ENCODE measurements at places on chromosomes 2 and 18. TPM values are rescaled to one million over a fixed set of nuclear protein-coding genes. Genes with fewer than 3 reads are reported as not detected.

Gene GLI2
- under 0.01 TPM for total RNA-seq

Gene LRRC30
- total RNA-seq, result not detected

Gene REG3A
- not detected for total RNA-seq

Gene XDH
- total RNA-seq, result not detected

Measured in bladder microvascular endothelial cell (primary cell).